Stimulated activated CD4-positive, alpha-beta T cell treated with anti-CD3 and anti-CD28 coated beads, TNF-alpha, amount 100 ng/mL, for 4 hours (primary cell): ENCODE measurements at places on chromosomes 16 and 17.

DNA sequence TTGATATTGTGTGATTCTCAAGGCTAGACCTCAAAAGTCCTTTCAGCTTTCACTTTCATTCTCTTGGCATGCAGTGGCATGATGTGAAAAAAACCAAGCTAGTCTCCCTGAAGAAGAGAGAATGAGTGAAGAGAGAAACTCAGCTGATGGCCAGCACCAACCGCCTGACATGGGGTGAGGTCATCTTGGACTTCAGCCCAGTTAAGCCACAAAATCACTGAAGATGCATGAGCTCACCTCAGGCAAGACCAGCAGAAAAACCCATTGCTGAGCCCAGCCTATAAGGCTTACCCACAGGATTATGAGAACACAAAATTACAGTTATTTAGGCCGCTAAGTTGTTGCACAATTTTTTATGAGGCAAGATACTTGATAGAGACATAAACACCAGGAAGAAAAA lies 496.5 kb downstream of the TOX3 start:
- no peak for DNase-seq

- no peak for DNase-seq
Observed at GRCh38 chr17:2084036-2084765, 29.3 kb downstream of the HIC1 start.

- no peak for DNase-seq
Observed at GRCh38 chr16:4010225-4011158, 105.8 kb downstream of the ADCY9 start.

- no peak for DNase-seq
Observed at GRCh38 chr17:39352986-39353385, 48.4 kb downstream of the FBXL20 start.

- DNase-seq, result no peak
Observed at GRCh38 chr16:69073181-69073702, 32.2 kb upstream of the HAS3 start.

DNA sequence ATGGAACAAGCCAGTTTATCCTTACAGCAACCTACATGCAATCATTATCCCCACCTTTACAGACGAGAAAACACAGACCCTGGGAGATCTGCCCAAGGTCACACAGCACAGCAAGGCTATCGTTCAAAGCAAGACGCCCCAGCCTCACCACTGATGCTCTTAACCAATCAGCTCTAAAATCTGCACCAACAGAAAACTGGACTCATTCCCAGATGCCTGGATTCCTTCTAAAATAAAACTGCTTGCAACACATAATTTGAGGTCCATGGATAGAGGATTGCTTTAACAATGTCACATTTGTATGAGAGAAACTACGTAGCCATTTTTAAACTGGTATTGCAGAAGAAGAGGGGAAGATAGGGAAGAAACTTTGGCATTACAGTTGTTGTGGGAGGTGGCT lies 6.8 kb downstream of the COTL1 start:
- DNase-seq, result no peak

- DNase-seq, result no peak
Observed at GRCh38 chr17:76973040-76973439, 104.8 kb downstream of the MGAT5B start.
